ENCODE measurements at places on chromosomes 11 and 22.

GRCh38 chr22:44913198-44913983 lies 96.4 kb downstream of the PHF21B start:
- no peak for DNase-seq

DNA sequence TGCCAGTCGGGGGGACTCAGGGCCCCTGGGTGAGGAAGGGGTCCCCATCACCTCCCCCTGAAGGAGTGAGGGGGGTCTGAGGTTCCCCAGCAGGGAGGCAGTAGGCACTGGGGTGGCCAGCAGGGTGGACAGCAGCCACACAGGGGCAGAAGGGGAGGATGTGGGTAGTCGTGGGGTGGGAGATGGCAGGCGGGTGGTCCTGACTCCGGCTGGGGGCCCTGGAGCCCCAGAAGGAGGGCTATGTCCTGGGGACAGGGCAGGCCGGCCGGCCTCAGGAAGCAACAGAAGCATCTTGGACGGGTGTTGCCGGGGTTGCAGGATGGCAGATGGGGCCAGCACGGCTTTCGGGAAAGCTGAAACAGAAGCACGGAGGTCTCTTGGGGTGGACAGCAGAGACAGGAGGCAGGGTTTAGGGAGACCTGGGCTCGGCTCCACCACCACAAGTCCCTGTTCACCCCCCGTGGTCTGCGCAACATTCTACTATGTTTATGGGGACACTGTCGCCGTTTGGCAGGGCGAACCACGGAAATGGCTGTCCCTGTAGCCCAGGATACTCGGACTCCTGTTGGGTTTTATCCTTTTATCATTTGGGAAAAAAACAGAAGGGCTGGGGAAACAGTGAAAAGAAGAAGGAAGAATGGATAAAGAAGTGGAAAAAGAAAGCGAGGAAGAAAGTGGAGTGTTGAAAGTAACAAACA lies 14.1 kb downstream of the VWCE start:
- DNase-seq: no peak

DNA sequence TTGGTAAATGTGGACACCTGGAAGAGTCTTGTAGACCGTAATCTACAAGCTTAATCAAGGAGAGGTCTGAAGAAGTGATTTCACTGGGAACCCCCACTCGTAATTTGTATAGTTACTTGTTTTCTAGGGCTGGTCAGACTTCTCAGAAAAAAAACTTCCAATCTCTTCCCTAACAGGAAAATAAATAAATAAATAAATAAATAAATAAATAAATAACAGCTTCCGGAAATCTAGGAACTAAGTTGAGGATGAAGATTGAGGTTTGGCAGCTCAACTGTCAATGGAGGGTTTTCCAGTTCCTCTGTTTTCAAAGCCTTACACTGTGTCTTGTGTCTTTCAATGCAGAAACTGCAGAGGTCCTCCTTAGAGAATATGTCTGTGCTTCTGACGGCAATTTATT lies 17.7 kb upstream of the TYR start:
- DNase-seq: no peak

GRCh38 chr11:42065199-42065598 lies 605.7 kb upstream of the LRRC4C start:
- DNase-seq: no peak

GRCh38 chr11:71204294-71204693 lies 48.1 kb downstream of the SHANK2 start:
- no peak for DNase-seq

GRCh38 chr11:74417379-74417804 lies 19.2 kb upstream of the PGM2L1 start:
- no peak for DNase-seq

GRCh38 chr11:31955838-31956237 lies 135.0 kb upstream of the RCN1 start:
- DNase-seq: no peak

- no peak for DNase-seq
Measured at GRCh38 chr11:103889679-103890078, 146.8 kb upstream of the DDI1 start.

GRCh38 chr11:104546501-104546900 lies 351.8 kb downstream of the CASP12 start:
- no peak for DNase-seq

GRCh38 chr11:87597725-87598124 lies 560.0 kb downstream of the TMEM135 start:
- DNase-seq: no peak

DNA sequence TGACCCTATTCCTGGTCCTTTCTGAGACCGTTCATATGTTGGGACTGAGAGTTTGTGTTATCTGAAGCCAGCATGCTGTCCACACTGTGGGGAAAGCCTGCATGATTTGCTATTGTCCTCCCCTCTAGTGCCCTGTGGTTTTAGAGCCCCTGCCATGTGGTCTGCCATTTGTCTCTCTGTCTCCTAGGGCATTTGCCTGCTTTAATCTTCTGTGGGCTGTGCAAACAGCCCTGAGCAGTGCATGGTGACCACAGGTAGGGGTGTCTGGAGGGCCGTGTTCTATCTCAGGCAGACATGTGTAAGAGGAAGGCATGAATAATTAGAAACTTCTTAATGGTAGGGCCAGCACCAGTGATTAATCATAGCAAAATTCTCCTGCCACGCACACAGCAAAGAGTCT lies 23.0 kb downstream of the AMPD3 start:
- no peak for DNase-seq

GRCh38 chr22:40176921-40177737 lies 596 bp upstream of the TNRC6B start:
- peak; percentile 55 for DNase-seq

DNA sequence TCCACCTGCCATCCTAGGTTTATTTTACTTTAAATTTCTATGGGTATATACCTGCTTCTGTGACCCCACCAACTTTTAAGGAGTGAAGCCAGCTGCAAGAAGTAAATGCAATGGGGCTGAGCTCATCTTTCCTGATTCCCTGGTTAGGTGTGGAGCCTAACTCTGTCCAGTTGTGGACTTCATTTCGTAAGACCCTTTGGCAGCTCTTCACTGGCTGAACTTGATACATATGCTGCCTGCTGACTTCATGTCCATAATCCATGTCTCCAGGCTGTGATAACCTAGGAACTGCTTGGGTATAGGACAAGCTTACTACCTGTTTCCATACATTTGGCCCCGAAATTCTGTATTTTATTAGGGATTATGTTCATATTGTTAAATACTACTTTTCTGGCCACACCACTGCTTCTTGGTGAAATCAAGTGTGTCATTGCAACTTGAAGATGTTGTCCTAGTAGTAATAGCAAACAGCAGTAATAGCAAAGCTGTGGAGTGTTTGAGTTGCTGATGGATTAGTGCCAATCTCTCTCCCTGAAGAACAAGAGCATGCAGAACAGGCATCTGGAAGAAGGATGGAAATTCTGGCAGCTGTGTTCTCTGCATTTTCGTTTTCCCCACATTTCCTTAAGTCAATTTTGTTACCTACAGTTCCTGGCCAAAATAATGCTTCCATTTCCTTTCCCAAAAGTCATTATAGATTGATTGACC lies 31.2 kb downstream of the LDLRAD3 start:
- no peak for DNase-seq

- DNase-seq: peak; percentile 24
Measured at GRCh38 chr11:74388678-74389327, 9.4 kb downstream of the PGM2L1 start.

DNA sequence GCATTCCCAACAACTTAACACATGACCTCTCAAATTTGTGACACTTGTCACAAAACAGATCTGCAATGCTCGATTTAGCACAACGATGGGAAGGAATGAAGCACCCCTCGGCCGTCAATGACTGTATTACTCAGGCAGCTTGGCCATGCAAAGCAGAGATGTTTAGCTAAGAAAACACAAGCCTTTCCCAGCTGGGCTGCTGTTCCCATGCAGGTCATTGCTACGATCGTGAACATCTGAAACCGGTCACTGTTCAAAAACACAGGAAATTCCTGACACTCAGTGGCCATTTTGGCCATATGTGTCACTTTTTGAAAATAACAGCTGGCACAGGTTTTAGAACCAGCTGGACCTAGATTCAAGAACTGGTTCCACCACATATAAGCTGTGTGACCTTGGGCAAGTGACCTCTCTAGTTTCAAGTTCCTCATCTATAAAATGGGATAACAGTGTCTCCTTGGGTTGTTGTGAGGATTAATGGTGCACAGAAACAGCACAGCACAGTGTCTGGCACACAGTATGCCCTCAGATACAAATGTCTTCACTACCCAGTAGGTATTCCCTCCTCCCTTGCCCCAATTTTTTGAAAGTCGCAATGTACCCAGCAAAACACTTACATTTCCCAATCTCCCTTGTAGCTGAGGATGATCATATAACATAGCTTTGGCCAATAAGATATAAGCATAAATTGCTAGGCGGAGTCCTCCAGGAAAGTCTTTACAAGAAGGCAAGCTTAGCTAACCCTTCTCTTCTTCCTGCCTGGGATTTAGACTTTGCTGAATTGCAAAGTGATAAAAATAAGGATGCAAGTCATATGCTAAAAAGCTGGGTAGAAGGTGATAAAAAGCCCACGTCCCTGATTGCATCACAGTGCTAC lies 93.1 kb downstream of the C11orf58 start:
- DNase-seq: no peak

- no peak for DNase-seq
Measured at GRCh38 chr22:46028106-46028991, 51.4 kb upstream of the WNT7B start.

GRCh38 chr11:86241956-86242535 lies 2.5 kb upstream of the EED start:
- DNase-seq: no peak

GRCh38 chr11:12680246-12680939 lies 6.2 kb downstream of the TEAD1 start:
- DNase-seq: no peak

DNA sequence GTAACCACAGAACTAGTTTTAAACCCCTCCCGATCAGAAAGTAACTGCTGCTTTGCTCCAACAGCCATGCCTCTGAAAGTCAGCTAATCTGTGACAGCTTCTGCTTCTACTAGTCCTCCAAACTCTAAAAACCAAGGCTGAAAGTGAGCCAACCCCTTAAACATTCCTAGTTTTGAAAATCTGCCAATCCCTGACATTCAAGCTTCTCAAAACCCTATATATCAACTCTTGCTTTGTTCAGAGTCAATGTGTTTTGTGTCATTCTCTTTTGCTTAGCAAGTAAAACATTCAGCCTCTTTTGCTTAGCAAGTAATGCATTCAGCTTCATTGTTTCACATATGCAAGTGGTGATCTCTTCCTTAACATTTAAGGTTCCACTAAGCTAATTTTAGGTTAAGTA lies 56.9 kb downstream of the ATG16L2 start:
- DNase-seq: no peak

DNA sequence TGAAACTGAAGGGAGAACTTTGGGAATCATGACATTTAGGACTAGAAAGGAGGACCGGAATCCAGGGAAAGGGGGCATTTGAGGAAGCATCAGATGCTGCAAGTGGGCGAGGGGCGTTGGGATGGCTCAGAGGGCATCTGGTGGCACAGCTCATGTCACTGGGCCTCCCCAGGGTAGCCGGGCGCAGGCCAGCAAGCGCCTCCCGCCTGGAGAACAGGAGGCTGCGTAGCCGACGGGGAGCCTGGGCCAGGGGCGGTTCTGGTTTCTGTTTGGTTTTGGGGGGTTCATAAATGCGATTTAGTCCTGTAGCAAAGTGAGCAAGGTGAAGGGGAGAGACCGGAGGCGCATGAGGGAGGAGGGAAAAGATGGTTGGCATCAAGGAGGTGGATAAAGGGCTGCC lies 443 bp upstream of the ST14 start:
- no peak for DNase-seq

- no peak for DNase-seq
Measured at GRCh38 chr22:35477911-35478582, 62.6 kb upstream of the RASD2 start.

- no peak for DNase-seq
Measured at GRCh38 chr22:37043828-37044538, 7.6 kb upstream of the KCTD17 start.

DNA sequence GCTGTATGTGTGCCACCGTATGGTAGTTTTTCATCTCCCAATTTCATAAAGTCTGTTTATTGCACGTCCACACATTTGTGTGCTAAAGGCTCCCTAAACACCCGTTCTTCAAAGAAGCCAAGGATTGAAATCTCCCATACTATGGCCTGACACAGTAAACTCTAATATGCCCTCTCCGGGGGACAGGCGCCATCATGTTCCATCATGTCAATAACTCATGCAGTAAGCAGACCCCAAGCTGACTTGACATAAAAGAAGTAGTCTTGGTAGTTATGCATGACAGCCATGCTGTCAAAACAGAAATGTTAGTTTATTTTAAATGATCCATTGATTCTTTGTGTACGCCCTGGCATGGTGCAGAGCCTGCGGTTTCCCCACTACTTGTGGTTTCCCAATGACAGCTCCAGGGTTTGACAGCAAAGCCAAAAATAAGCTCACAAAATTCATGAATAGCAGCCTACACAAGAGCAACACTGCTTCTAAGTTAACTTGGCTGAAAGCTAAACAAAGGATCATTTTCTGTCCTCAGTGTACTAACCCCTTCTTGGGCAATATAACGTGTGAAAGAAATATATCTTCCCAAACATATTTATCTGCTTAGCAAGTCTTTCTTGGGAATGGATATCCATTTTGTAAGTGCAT lies 56.5 kb upstream of the CABP7 start:
- DNase-seq: no peak

DNA sequence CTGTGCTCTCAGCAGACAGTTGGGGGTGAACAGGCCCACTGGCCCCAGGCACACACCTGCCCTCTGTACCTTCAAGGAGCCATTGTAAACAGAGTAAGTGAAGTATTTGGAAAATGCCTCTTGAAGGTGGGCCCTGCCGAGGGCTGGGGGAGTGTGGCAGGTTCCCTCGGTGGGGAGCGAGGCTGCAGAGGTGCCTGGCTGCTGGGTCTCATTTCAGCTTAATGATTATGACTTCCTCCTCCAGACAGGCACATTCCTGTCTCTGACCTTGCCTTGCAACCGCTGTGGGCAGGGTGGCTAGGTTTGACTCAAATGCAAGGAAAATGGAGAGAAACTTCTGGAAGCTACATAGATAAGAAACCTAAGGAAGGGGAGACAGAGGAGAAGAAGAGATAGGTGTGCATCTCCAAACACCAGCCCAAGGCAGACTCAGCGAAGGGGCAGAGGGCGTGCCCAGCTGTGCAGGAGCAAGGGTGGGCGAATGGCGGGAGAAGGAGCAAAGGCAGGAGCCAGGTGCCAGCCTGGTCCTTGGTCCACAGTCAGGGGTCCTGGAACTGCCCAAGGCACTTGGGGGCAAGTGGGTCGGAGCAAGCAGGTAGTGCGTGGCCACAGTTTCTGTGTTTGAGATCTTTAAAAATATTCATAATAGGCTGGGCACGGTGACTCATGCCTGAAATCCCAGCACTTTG lies 14.0 kb downstream of the GRAMD4 start:
- DNase-seq: no peak
